ENCODE measurements at places on chromosomes 5 and 9.

DNA sequence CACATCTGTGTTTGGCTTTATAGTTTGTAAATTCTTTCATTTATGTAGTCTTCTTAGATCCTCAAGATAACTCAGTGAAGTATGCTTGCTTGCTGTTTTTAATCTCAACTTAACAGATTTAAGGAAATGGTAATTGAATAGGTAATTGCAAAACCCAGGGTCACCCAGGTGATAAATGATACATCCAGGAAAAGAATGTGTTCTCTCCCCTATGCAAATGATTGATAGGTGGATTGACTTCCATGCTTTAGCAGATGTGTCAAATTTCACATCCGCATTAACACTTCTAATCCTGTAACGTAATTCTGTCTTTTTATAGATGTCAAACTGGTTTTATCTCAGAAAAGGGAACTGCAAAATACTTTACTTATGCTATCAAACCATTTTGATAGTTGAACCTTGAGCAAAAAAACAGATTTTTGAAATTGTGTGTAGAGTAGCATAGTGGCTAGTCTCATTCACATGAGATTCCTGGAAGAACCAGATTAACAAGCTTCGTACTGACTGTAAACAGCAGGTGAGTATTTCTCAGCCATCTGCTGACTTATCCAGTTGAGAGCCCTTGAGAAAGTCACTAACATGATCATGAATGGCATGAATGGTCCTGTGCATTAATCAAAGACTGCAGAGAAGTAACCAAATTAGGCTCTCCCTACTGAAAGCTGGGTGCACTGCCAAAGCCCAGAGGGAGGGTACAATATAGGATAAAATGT is 86.7 kb upstream of the PAM start:
- DNase-seq, result peak; percentile 80

GRCh38 chr9:36288070-36288469 is 29.8 kb upstream of the GNE start:
- no peak for DNase-seq

DNA sequence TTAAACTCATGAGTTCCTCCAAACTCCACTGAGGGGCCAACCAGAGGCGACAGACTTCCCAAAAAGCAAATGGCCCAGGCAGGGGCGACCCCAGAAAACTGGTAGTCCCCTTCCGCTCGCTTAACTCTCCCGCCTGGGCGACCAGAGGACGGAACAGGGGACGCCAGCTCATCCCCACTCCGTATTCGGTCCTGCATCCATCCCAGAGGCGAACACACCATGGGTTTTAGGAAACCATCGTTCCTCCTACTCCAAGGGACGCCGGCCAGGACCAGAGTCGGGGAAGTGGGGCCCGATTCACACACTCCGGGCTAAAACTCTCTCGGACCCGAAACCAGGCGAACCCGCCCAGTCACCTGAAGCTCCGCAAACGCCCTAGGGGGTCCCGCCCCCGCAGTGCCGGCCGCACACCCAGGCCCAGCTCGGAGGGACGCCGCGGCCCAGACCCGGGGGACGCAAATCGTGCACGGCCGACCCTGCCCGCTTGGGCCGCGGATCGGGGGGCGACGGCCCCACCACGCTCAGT is 478 bp downstream of the TEX10 start:
- DNase-seq, result no peak

GRCh38 chr9:128055344-128056040 is 11.6 kb downstream of the NAIF1 start:
- no peak for DNase-seq

- DNase-seq, result no peak
These were observed 2.9 kb upstream of the RECK start for GRCh38 chr9:36033788-36034187.

DNA sequence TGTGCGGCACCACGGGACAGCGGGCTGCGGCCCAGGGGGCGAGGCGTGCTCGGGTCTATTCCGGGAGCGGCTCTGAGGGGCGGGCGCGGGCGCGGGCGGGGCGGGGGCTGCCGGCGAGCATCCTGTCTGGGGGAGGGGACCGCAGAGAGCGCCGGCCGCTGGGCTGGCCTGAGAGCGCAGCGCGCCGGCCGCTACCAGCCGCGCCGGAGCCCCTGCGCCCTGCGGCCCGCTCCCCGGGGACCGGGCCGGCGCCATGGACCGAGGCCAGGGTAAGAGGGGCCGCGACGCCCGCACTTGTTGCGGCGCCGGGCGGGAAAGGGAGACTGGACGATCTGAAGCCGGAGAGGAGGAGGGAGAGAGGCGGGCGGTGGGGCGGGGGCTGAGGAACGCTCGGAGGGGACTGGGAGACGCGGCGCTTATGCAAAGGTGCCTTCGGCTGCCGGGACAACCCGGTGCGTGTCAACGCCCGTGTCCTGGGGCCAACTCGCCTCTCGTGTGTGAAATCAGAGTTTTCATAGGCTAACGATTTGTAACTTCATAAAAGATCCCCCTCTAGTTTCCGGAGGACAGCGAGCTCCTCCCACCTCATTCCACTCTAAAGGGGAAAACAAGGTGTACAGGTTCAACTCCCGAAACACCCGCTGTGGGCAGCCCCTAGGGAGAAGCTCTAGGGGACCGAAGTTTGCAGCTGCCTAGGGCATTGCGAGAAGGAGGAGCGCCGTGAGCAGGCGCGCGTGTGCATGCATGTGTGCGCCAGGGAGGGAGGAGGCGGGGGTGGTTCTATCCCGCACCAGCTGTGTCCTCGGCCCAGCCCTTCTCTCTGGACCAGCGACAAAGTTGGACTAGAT is at the start of gene AFAP1L1:
AFAP1L1 (plus strand) TSS at position 144 of the 848 bp plus-strand sequence; CDS start at position 254, 110 bp downstream.
- peak; percentile 8 for DNase-seq

DNA sequence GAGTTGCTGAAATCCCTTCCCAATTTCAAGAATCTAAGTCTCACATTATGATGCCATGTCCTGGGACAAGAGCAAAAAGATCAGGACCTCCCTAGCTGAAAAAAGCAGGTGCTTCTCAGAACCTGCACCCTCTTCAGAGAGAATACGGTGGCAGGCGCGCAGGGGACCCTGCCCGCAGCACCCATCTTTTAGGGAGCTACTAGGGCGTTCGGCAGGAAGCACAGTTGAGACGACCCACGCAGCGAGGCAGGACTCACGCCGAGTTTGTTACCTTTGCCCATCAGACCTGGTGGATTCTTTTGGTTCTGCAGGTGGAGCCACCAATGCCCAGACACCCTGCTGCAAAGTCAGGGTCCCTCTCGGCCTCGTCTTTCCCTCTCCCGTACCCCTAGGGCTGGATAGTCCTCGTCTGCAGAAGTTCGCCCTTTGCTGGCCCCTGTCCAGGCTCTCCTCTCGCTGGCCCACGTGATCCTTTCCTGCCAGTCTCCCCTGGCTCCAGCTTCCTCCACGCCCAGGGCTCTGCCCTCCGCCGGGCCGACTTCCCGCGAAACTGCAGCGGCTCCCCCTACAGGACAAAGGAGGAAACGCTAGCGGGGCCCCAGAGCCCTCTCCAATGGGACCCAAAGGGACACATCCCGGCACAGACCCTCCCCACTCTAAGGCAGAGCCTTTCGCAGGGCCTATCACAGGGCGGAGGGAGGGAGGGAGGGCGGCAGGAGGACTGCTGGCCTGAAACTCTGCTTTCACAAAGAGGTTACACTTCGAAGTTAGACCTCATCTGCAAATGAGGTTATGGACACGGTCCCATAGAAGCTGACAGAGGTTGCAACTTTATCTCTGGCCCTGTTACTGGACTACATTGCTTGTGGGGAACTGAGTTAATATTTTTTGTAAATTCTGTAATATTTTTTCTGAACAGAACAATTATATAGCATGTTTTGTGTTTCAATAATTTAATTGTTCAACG is 28.8 kb downstream of the TMEM174 start:
- no peak for DNase-seq

DNA sequence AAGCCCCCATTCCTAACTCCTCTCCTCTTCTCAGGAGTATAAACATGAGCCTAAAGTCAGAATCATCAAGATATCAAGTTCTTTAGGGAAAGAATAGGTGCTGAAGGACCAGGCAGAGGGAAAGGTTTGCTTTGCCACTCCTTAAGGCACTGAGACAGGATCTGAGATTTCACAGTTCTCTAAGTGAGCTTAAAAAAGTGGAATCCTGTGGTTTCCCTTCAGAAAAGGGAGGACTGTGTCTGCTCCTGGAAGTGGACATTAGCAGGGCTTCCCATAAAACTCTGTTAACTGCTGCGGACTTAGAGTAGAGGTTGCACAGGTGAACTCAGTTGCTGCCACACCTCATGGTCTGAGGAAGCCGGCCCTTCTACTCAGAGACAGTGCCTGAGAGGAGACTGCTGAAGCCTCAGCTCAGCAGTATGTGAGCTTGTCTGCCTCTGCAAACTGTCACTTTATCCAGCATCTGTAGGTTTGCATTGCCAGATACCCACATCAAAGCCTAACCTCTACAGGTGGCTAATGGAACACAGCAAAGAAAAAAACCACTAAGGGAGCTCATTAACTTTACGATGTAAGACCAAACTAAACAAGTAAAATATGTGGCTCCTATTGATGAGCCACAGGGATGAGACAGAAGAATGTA is 42.9 kb downstream of the RIC1 start:
- DNase-seq, result peak; percentile 5

- DNase-seq, result no peak
These were observed 4.1 kb upstream of the CNTLN start for GRCh38 chr9:17130725-17131124.

- no peak for DNase-seq
These were observed 493.6 kb upstream of the KLF4 start for GRCh38 chr9:107983181-107983603.

- DNase-seq, result no peak
These were observed 102.0 kb upstream of the NFIB start for GRCh38 chr9:14415947-14416346.

DNA sequence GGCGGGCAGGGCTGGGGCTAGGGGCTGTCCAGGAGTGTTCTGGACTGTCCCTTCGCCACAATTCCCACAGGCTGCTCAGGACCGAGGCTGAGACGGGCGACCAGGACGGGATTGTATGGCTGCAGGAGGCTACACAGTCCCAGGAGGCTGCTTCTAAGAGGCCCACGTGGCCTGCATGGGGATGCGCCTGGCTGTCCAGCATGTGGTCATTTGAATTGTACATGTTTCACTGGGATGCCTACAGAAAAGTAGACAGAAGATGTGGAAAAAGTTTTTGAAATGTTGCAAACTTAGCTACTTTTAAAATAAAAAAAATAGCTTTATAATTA is 32.6 kb upstream of the SPTLC1 start:
- no peak for DNase-seq

GRCh38 chr5:80781356-80781755 is 126.6 kb upstream of the DHFR start:
- no peak for DNase-seq
